ENCODE measurements at places on chromosomes 16 and 17. TPM values are rescaled to one million over a fixed set of nuclear protein-coding genes. Genes with fewer than 3 reads are reported as not detected.

Gene CCL4L2
- total RNA-seq, result not detected

DNA sequence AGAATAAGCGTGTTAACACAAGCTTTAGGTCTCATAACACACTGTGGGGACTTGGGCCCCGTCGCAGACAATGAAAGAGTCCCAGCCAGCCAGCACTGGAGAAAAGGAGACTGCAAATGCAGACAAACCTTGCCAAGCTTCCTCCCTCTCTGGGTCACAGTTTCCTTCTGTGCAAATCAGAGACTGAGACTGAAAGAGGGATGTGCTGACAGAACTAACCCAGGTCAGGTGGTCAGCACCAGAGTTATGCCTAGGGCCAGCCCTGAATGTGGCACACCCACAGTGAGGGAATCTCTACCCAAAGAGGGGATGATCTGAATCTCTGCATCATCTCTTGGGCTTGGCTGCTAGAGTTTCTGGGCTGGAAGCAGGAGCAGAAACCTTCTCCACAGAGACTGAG lies 282.3 kb upstream of the CCL2 start:
- DNase-seq, result no peak

GRCh38 chr16:85350973-85351372 lies 238.7 kb upstream of the CIBAR2 start:
- peak; percentile 97 for DNase-seq

DNA sequence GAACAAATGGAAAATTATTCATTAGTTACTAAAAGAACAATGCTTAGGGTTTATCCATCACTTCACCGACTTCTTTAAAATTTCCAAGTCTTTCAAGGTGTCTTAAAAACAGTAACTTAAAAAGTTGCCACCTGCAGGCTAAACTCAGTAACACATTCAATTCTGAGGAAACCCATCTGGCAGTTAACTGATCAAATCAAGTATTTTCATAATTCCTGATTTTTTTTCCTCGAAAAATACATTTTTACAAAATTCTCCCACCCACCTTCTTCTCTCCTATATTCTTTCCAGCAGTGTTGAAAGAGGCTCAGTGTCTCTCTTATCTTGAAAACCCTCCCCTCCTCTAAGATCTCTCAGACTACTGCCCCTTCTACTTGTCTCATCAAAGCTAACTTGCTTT lies 29.9 kb downstream of the PARN start:
- no peak for DNase-seq

DNA sequence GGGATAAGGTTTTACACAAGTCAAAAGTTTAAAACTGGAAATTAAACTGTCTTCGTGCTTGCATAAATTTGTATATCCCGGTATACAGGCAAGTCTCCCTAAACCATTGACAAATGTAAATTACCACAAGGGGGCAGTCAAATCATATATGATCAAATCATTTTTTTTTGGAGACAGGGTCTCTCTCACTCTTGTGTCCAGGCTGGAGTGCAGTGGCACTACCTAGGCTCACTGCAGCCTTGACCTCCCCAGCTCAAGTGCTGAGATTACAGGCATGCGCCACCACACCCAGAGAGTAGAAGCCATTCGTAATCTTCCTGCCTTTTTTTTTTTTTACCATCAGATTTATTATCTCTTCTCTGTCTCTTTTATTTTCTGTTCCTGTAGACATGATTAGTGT lies 18.5 kb downstream of the TOP2A start:
- DNase-seq, result peak; percentile 52

DNA sequence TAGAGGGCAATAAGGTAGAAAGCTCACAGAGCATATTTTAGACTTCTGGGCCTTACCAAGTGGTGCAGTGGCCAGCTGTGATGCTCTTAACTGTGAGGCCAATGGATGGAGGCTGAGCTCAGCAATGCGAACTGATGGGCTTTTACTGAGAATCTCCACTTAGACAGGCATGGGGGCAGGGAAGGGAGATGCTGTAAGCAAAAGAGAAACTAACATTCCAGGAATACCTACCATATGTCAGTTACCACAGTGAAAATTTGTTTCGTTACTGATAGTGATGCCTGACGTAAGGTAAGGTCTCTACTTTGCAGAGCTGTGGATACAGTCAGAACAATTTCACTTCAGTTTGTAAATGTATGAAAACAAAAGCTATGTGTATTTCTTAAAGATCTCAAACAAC lies 250.6 kb upstream of the ZFHX3 start:
- peak; percentile 34 for DNase-seq

Gene LDHD
- total RNA-seq, result not detected

DNA sequence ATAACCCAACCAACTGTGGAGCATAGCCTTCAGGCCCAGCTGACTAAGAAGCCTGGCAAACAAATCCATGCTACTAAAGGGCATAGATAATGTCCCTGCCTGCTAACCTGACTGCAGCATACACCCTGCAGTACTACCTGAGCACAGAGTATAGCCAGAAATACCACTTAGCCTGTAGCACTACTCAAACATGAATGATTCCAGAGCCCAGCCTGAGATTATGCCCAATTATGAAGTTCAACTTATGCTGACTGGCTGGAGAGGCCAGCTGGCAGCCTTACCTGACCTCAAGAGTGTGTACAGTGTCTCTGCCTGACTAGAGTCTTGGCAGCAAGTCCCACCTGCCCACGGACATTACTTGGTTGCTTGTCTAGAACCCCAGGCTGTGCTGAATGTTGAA lies 1265.3 kb downstream of the CDH11 start:
- DNase-seq, result no peak

Gene POLG2
- 13.8 TPM for total RNA-seq

DNA sequence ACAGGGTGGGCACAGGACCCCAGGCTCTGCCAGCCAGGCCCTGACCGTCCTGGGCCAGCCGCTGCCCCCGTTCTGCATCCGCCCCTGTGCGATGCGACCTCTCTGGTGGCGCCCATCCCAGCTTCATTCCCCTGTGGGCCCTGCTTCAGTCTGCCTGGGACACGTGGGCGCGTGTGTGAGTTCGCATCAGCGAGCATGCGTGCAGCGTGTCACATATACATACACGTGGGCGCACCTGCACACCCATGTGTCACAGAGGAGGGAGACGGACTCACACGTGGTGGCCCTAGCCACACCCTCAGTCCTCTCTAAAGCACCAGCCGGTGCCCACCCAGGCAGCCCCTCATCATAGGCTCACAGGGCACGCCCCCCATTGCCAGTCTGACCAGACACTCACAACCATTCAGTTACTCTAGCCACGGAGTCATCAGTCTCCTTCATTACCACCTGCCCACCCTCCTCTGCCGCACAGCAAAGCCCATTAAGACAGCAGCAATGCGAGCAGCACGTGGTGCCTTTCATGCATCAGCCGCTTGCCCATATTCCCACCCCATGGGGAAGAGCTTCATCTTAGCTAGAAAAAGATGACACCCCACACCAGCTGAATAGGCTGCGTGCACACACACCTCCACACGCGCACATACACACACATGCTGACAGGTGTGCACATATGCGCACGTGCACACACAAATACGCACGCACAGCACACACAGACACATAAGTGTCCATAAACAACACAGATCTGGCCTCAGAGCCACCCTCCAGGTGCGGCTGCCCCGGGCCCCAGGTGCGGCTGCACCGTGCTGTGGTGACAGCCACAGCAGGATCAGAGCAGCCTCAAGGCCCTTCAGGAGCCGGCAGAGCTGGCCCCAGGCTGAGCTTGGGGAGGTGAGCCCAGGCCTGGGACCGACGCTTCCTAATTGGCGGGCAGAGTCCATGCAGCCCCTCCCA lies 9.5 kb upstream of the CDH15 start:
- DNase-seq, result no peak

Gene HSD17B2
- 4.4 TPM for total RNA-seq

Gene ACSM2B
- not detected for total RNA-seq

DNA sequence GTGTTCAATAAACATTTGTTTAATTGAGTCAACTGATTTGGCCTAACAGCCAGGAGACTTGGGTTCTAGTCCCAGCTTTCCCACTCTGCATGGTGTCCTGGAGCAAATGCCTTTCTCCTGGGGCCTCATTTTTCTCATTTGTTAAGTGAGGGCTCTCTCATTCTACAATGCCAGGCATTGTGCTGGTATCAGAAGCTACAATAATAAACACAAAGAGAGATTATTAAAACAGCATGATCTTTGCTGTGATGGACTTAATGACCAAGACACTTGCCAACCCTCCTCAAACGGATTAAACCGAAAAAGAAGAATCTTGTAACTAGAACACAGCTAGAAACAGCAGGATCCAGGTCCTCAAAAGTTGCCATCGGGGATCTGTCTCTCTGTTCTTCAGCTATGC lies 4.8 kb upstream of the VAMP2 start:
- DNase-seq, result no peak

GRCh38 chr16:85220125-85220839 lies 108.0 kb upstream of the CIBAR2 start:
- peak; percentile 47 for DNase-seq

- no peak for DNase-seq
Measured at GRCh38 chr17:77681861-77682260, 276.6 kb upstream of the TNRC6C start.

DNA sequence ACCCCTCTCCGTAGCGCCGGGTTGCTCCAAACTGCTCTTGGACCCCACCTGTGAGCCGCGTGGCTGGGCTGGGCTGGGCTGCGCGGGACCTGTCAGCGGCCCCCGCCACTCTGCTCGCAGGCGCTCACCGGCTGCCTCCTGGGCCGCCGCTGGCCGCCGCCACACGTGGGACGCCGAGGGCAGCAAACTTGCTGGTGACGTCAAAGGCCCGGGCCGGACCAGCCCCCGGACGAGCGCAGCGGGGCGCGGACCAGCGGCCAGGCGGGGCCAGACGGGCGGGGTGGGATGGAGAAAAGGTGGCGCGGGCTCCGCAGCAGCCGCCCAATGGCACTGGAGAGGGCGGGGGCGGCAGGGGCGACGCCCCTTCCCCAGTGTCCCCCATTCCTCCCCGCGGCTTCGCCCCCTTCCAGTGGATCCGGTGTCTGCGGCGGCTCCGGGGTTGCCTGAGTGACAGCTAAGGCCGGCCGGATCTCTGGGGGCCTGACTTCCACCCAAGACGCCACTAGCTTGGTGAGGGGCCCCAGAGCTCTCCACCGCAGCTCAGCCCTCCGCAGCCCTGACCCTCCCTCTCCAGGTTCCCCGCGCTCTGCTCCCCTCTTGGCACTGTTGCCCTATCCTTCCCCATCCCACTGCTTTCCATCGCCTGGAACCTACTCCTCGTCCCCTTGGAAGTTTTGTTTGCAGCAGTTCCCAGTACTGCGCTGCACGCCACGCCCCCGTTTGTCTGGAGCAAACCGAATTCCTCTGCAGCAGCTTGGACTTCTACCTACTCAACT lies at the start of gene HS3ST3A1:
TSS of gene HS3ST3A1 (minus strand) at position 154 of the 776 bp plus-strand sequence. CDS start 800 bp downstream, outside the sequence.
- DNase-seq, result peak; percentile 96

DNA sequence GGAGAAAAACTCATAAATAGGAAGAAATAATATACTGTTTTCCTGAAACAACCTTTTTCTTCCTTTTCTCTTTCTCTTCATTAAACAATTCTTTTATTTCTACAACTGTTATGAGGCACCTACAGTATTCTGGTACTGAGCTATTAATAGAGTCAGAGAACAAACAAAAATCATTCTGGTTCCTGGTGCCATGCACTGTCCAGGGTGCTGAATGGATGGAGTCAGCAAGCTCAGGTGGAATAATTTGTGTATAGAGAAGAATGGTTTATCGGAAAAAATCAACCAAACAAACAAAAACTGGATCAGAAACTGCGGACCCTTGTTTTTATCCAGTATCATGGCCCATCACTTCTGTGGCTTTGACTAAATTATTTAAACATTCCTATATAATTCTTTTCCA lies 430.3 kb upstream of the GOT2 start:
- DNase-seq, result no peak

Gene PHOSPHO1
- not detected for total RNA-seq

Gene ECI1
- 40.0 TPM for total RNA-seq

- DNase-seq, result no peak
Measured at GRCh38 chr17:68015081-68015723, 18.9 kb upstream of the C17orf58 start.

Gene FSCN2
- 0.40 TPM for total RNA-seq

- DNase-seq, result no peak
Measured at GRCh38 chr17:28940675-28941074, 10.6 kb downstream of the PHF12 start.

- DNase-seq, result peak; percentile 32
Measured at GRCh38 chr16:31386157-31386984, 6.8 kb upstream of the ITGAD start.

Gene KRTAP2-2
- not detected for total RNA-seq

Gene NPIPB6
- total RNA-seq, result 0.27 TPM

DNA sequence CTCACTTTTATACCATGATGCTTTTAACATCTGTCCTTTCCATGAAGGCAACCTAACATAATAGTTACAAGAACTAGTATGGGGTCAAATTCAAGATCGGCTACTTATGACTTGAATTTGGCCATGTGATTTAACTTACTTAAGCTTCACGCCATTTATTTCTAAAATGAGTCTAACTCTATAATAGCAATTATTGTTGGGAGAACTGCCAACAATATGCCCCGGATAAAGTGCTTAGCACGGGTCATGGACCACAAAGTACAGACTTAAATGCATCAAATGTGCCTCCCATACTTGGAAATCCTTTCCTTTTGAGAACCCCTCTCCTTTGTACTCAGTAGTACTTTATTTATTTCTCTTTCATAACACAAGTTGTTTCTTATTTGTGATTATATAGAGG lies 1603.6 kb upstream of the GOT2 start:
- DNase-seq, result no peak

DNA sequence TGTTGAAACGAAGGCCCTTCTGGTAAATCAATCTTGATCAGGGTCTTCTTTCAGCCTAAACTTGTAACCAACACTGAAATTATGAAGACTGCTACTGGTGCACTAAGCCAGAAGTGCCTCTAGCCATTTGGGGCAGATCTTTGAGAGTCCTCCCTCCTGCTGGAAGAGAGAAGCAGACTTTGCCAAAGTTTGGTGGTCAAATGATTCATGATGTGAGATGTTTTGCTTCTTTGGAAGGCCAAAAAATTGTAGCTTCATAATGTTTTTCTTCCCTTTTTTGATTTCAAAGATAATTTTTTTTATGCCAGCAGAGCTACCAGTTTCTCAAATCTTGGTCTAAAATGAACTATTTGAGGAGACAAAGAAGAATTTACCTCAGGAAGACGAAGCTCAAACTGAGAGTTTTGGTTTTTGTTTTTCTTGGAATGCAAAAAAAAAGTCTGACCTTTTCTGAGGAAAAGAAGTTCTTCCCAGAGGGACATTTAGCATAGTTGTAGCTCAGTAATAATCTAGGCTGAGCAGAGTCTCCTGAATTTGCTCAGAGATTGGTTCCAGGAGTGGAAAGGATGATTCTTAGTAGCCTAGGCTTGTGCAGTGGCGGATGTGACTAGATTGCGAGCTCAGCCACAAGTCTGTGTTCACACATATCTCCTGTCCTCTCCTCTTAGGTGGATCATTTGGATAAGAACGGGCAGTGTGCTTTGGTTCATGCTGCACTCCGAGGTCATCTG lies 50.9 kb downstream of the CYB561 start:
- DNase-seq, result no peak

Gene SLC6A4
- not detected for total RNA-seq

DNA sequence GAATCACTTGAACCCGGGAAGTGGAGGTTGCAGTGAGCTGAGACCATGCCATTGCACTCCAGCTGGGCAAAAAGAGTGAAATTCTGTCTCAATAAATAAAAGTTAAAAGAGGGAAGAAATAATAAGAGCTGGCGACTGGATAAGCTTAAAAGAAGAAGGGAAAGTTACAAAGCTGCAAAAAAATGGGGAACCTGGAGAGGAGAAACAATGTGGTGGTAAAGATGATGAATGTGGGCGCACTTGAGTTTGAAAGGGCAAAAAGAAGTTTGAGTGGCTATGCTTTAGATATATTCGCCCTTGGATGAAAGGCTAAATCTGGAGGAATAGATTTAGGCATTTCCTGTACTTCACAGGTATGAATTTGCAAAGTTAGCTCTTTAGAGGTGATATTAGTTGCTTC lies 53.0 kb upstream of the YPEL2 start:
- DNase-seq, result no peak

GRCh38 chr17:7307686-7308624 lies 527 bp downstream of the EIF5A start:
- DNase-seq, result peak; percentile 23

Measured in HT1080 (cell line).